ENCODE measurements at places on chromosomes 12 and 14.

DNA sequence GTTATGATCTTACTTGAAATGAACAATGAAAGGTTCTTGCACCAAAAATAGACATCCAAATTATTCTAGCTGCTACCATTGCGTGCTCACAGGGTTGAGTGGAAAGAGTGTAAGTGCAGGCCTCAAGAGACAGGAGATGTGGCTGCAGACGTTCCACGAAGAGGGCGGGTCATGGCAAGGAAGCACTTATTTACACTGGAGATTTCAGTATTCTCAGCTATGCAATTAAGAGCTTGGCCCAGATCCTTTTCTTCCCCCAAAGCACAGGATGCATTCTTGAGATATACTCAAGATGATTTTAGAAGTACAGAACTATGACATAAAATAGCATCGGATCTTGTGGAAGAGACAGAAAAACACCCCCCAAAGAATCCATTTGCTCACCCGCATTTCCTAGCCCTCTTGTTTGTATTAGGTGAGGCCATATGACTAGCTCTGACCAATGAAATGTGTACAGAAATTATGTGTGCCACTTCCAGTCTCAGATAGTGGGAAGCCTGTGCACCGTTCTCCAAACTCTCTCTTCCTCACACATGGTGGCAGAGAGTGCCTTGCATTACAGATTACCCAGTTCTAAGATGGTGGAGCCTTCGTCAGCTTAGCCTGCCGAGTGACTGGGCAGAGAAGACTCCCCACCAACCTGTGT lies 261.4 kb downstream of the TTC8 start:
- peak; percentile 30 for DNase-seq

- peak; percentile 94 for DNase-seq
These were observed at the start of gene LTBR for GRCh38 chr12:6383572-6384498. Gene LTBR, plus strand, starts transcription at chr12:6384162. Its CDS starts 197 bp downstream, at chr12:6384359.

GRCh38 chr12:46401662-46402061 lies 29.1 kb upstream of the SLC38A2 start:
- DNase-seq, result peak; percentile 66

DNA sequence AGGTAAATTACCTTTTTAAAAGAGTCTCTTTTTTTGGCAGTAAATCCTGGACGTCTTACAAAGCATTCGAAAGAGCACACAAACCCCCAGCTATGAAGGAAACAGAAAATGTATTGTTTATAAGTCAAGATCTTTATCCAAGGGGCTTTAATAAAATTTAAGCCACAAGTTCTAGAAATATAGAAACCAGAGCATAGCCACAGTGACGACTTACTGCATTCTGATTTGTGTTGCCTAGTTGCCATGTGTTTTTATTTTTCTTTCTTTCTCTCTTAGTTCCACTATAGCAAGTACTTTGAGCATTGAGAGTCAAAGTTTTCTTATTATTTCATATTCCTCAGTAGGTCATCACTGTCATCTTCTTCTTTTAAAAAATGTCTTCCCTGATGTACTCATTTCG lies 47.8 kb upstream of the TBPL2 start:
- no peak for DNase-seq

- DNase-seq, result peak; percentile 55
These were observed 210.3 kb downstream of the TMTC2 start for GRCh38 chr12:82896979-82897378.

GRCh38 chr12:57552835-57553313 lies 3.0 kb downstream of the KIF5A start:
- DNase-seq, result peak; percentile 16

DNA sequence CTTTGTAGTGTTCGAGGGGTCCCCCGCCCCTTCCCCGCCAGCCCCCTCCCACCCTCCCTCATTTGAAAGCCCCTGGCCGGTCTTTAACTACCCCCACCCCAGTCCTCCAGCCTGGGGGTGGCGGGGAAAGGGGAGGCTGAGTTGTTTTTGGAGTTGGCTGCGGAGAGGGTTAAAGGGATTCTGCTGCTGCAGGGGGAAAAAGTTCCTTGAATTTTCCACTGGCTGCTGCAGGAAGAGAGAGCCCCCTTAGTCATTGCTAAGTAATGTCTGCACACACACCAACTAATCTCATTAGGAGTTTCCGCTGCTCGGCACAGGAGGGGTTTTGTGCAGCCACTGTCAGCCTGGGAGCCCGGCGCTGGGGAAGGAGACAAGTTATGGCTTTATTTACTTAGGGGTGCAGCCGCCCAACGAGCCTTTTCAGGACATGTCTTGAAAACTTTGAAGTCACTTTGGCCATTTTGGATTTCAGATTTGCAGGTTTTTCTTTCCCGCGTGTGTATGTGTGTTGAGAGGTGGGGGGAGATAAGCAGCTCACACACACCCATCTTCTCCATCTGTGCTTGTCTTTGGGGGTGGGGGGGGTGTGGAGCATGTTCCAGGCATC lies 1.8 kb downstream of the ELK3 start:
- DNase-seq, result peak; percentile 53

DNA sequence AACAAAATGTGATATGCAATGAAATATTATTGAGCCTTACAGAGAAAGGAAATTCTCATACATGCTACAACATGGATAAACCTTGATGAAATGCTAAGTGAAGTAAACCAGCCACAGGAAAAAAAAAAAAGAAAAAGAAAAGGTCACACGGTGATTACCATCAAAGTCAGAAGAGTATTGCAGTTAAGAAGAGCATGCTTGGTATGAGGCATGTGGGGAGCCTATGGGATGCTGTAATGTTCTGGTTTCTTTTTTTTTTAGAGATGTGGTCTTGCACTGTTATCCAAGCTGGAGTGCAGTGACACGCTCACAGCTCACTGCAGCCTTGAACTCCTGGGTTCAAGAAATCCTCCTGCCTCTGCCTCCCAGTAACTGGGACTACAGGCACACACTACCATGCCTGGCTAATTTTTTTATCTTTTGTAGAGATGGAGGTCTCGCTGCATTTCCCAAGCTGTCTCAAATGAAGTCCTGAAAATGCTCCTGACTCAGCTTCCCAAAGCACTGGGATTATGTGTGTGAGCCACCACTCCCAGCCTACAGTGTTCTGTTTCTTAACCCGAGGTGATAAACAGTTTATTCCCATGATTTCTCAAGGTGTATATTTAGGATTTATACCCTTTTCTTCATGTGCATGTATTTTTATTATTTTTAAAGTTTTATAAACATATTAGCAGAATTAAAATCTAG lies 96.2 kb downstream of the SEC23A start:
- peak; percentile 70 for DNase-seq

GRCh38 chr14:106044949-106045596 lies 518.7 kb downstream of the TMEM121 start:
- DNase-seq, result no peak

- peak; percentile 20 for DNase-seq
These were observed 339.7 kb downstream of the PRKD1 start for GRCh38 chr14:29587761-29588470.

GRCh38 chr12:92987362-92987761 lies 58.3 kb upstream of the EEA1 start:
- peak; percentile 92 for DNase-seq

GRCh38 chr12:31528095-31528494 lies 62.8 kb downstream of the DENND5B start:
- no peak for DNase-seq

DNA sequence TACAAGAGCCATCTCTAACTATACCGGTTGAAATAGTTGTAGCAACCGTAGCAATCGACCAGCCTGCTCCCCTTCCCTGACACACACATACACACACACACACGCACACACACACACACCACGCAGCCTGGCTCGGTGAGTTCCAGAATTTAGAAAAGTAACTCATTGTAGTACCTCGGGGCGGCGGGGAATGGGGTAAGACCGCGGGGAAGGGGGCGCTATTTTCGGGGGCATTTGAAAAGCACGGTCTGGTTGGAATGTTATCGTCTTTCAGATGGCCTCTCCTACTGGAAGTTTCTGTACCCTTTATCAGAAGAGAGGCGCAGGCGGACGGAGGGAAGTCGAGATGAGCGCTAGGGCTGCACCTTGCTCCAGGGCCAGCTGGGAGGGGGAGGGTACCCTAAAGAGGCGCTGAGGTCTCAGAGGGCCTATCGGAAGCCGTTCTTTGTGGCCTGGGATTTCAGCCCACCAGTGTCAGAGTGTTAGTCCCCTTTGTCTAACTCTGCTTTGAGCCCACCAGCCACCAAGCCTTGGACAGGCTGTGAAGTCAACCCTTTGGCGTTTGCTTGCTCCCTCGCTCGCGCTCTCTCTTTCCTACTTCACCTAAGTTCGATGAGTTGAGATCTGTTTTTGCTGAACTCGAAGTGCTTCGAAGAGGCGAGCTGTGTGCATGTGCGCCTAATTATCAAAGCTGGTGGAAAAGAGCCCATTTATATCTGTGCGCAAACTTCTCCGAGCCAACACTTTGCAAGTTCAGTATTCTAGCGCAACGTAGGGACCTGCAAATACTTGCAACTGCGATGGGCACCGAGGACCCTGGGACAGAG lies 837 bp downstream of the COL2A1 start:
- no peak for DNase-seq

GRCh38 chr12:63949902-63950301 lies 105.4 kb downstream of the SRGAP1 start:
- peak; percentile 61 for DNase-seq

DNA sequence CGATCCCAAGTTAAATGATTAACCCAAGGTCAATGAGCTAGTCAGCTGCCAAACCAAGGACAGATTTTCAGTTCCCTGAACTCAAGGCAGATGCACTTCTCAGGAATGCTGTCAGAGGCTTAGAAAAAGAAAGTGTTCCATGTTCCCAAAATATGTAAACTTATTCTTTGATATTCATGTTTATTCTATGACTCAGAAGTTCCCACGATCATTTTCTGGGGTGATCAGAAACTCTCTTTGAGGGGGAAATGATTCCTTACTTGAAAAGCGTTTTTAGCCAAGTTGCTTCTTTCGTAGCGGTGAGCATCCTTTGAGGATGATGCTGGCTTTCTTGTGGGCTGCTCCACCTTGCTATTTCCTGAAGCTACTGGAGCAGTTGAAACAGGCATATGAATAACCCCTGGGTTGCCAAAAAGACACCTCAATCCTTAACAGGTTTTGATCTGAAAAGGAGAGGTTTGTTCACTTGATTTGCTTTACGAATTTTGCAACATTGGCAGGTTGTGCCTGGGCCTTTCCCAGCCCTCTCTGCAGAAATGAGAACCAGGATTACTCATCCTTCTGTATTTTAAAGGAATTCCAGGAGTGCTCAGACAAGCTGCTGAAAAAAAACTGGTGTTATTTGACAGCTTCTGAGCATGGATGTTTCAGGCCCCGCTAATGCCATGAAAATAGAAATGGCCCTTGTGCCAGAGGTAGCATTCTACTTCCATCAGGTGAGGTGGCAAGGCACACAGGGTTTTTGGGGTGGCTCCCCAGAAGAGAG lies 121.4 kb upstream of the HIF1A start:
- DNase-seq, result peak; percentile 69

DNA sequence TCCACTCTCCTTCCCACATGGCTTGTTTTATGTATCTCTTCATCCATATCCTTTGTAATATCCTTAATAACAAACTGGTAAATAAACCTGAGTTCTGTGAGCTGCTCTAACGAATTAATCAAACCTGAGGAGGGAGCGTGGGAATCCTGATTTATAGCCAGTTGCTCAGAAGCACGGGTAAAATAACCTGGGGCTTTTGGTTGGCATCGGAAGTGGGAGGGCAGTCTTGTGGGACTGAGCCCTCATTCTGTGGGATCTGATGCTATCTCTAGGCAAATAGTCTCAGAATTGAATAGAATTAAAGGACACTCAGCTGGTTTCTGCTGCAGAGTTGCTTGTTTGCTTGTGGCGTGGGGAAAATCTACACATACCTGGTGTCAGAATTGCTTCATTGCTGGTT lies 17.5 kb upstream of the LDHB start:
- DNase-seq, result no peak

- DNase-seq, result no peak
These were observed 222.5 kb upstream of the PRICKLE1 start for GRCh38 chr12:42812086-42812485.

- no peak for DNase-seq
These were observed 555.9 kb upstream of the TMEM132C start for GRCh38 chr12:127711108-127711507.

DNA sequence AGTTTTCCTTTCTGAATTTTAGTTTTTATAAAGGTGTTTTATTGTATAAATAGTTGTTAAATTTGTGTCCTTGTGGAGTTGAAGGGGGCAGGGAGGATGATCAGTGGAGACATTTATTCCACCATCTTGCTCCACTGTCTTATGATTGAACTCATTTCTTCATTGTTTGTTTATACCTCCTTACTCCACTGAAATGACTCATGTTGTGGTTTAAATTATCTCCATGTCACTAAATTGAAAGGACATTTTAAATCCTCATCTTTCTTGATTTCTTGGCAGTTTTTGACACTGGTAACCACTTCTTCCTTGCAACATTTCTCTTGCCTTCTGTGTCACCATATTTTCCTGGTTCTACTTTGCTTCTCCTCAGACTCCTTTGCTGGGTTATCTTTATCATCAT lies 23.6 kb upstream of the FERMT2 start:
- peak; percentile 19 for DNase-seq
